AG04449 (cell line): ENCODE measurements at places on chromosomes 7 and 10.

GRCh38 chr7:45716380-45717203 is 142.4 kb downstream of the ADCY1 start:
- no peak for DNase-seq

DNA sequence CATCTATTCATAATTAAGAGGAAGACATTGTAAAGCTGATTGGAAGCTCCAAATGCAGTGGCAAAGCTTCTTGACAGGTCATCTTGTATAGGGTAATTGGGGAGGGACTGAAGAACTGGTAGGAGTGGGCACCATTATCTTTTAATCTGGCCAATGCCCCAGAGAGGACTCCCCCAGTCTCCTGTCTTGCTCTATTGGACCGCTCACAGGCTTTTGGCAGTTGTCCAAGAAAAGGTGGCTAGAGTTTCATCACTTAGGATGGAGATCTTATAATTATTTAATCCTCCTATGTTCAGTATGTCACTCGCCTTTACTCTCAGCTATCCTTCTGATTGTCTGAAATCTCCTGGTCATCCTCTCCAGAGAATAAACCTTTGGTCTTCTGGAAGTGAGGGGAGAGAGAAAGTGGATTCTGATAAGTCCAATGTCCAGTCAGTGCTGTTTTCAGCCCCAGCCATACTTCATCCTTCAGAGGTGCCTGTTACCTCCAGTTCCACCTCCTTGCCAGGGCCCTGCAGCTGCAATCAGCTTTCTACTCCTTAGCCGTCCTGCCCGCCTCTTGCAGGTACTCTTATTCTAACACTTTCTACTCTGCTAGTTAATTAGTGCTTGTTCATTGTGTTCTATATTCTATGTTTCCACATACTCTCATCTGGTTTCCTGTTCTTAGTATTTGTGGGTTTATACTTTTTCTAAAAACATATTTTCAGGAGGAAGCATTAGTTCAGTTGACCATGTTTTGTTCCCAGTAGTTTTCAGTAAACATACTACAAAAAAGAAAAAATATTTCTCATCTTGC is 241.6 kb downstream of the NSUN6 start:
- DNase-seq, result no peak

- no peak for DNase-seq
These were observed 51.6 kb upstream of the PAX2 start for GRCh38 chr10:100693821-100694220.

DNA sequence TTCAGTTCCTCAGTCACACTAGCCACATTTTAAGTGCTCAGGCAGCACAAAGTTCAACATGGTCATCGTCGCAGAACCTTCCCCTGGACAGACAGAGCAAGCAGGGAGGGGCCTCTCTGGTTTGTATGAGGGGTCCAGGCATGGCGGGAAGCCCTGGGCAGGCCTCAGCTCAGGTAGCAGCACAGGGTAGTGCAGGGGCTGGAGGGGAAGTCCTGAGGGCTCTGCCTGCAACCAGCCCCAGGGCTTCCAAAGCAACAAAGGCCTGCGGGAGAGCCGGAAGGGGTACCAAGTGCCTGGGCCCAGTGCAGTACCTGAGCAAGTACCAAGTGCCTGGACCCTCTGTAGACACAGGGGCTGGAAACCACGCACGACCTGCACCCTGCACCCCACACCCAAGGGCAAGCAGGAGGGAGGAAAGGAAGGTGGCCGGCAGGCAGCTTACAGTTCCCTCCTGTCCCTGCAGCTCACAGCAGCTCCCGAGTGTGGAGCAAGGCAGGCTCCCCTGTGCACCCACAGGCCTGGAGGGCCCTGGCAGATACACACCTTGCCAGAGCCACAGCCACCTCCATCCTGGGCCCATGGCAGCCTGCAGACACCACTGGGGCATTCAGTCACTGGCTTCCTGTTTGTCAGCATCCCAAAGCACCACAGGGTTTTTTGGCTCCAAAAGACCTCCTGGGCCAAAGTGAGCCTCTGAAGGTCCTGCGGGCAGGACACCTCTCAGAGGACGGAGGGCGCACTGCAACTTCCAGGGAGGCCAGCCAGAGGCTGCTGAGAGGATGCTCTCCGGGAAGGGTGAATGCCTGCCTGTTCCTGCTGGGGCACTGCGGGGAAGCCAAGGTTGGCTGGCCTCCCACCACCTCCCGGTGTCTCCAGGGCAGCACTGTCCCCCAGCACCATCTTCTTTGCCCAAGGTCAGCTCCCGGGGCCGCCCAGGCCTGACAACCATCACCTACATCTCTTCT is 6.5 kb upstream of the RET start:
- no peak for DNase-seq

DNA sequence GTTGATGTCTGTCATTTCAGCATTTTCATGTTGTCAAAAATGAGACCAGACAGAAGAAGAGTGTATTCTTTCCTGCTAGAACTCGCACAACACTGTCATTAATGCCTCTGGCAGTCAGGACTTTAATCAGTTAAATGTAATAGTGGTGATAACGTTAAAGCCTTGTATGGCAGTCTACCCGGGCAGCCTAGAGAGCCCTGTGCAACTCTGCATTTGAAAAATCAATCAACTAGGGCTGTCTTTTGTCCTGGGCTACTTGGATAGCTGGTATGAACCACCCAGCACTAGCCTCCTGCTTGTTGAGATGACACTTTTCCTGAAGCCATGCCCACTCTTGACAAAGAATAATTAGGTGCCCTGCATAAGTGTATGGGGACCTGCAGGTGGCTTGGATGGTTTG is 19.8 kb downstream of the MGMT start:
- DNase-seq, result no peak

GRCh38 chr7:17557251-17557671 is 258.8 kb downstream of the AHR start:
- no peak for DNase-seq

- no peak for DNase-seq
These were observed 125.7 kb downstream of the PRPF18 start for GRCh38 chr10:13712476-13712836.

DNA sequence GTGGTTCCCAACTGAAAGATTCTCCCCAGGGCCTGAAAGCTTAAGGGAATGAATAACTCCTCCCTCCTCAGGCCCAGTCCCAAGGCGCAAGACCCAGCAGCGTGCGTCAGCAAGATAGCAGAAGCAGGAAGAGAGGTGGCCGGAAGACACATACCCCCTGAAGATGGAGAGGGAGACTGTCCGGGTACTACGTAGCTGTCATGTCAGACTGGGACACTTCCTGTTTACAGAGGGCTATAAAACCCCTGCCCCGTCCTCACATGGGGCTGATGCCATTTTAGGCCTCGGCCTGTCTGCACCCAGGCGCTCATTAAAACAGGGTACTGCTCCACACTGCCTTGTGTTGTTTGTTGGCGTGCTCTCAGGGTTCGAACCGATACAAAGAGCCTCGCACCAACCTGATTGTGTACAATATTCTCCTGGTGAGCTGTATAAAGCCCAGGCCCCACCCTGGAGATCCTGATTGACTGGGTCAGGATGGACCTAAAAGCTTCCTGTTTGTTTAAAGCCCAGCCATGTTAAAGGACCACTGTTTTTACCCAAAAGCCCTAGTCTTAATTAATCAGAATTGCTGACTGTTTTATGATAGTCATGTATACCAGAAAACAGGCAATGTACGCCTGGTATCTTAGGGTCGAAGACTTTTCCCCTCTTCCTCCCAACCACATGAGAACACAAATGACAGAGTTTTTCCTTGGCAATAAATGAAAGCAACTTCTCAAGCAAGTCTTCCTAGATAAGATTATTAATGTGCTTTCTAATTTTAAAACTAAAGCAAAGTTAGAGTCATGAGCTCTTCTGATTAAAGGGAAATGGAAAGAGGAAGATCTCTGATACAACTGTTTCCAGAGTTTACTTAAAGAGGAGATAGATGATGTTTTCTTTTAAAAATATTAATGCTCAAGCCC is 251.5 kb downstream of the DOCK4 start:
- DNase-seq, result no peak

DNA sequence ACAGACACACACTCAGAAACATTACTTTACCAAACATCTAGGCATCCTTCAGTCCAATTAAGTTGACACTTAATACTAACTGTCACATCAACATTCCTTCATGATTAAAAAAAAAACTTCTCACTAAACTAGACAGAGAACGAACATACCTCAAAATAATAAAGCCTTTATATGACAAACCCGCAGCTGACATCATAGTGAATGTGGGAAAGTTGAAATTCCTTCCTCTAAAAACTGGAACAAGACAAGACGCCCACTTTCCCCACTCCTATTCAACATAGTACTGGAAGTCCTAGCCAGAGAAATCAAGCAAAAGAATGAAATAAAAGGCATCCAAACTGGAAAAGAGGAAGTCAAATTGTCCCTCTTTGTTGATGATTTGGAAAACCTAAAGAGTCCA is 96.9 kb upstream of the PPP1R9A start:
- no peak for DNase-seq

GRCh38 chr7:44634187-44634838 is 27.9 kb downstream of the OGDH start:
- DNase-seq, result no peak

- DNase-seq, result no peak
These were observed 125.3 kb downstream of the CHN2 start for GRCh38 chr7:29319719-29320521.

GRCh38 chr10:62870866-62871265 is 54.7 kb upstream of the EGR2 start:
- no peak for DNase-seq
